ENCODE measurements at places on chromosomes 3 and 15.

DNA sequence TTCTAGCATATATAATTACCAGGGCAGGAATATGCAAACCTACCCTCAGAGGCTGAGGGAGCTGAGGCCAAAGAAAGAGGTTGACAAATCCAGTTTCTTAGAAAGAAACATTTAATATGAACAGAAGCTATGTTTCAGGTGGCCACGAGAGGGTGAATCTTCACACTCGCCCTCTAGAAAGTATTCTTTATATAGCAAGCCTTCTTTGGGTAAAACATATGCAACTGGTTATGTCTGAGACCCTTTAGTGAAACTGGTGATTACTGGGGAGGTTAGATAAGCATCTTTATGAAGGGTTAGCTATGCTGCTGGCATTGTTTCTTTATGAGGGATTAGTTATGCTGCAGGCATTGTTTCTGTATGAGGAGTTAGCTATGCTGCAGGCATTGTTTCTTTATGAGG is 50.7 kb upstream of the GOLGA6L2 start:
- DNase-seq, result no peak

- no peak for DNase-seq
Observed at GRCh38 chr3:9468460-9468859, 71.0 kb downstream of the SETD5 start.

DNA sequence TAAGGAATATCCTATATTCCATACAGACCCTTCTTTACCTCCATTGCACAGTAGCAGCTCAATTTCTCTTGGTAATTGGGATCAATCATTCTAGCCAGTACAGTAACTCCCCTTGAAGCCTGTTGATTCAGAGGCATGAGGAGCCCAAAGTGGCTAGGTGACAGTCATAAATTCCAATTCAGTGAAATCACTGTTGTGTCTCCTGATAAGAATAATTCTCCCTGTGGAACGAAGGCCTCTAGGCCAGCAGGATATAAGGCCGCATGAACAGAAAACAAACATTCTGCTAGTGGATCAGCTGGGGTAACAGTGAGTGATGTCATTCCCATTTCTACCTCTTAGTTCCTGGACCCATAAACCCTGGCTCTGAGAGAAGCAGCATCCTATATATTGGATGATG is 696.3 kb downstream of the NR2F2 start:
- no peak for DNase-seq

GRCh38 chr3:187922704-187923416 is 177.6 kb upstream of the BCL6 start:
- no peak for DNase-seq

- DNase-seq, result no peak
Observed at GRCh38 chr15:100124936-100125335, 216.8 kb downstream of the ADAMTS17 start.

GRCh38 chr3:48294611-48295263 is 38.7 kb downstream of the SPINK8 start:
- no peak for DNase-seq
